A172 (cell line): ENCODE measurements at places on chromosomes 4 and X. TPM values are rescaled to one million over a fixed set of nuclear protein-coding genes. Genes with fewer than 3 reads are reported as not detected.
A peak's percentile ranks its signal among the peaks of the same experiment; 100 is the strongest.

The EREG gene
- total RNA-seq: 0.02 TPM in 1 of 2 replicates, not detected in the other

The PABPC1L2B gene
- not detected in 2 replicates for total RNA-seq

The EPHA5 gene
- total RNA-seq: not detected in 2 replicates

The NHS gene
- total RNA-seq: 3.0 and 3.1 TPM in 2 replicates

DNA sequence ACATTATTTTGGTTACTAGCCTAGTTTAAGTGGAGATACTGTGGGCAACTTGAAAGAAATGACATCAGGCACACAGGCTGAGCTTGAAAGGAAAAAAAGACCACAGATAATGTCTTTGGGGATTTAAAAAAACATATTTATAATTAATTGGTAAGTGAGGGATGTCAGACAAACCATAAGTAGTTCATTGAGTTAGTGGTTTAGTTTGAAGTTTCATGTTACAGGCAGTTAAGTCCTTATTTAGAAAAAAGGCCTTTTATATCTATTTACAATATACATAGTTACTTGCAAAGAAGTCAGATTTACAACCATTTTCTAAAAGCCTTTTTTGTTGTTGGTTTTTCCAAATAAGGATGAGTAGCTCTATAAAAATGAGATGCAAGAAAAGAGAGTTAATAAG lies 89.2 kb downstream of the CDS1 start:
- no peak for DNase-seq

The PITX2 gene
- total RNA-seq: 13.5 and 18.3 TPM in 2 replicates

DNA sequence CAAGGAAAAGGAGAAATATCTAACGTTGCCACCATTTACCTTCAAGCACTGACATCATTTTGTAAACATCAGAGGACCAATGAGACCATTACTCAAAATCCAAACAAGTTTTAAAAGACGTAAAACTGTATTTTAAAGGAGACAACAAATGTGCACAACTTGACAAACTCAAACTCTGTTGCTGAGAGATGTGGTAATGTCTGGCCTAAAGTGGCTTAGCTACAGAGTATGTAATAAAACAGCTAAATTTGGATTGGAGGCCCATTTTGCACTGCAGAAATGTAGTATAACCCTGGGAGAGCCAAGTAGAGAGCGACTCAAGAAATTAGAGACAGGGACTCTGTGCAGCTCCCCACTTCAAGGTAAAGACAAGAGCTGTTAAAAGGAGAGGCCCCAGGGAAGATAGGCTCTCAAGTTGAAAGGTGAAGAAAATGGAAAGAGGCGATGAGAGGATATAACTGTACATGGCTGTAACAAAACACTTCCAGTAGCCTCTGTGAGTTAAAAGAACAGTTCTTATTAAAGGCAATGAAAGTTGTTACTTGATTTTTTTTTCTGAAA lies 20.3 kb downstream of the UNC5C start:
- DNase-seq: no peak

- DNase-seq: no peak
Observed at GRCh38 chr4:64341711-64342110, 67.5 kb downstream of the TECRL start.

- DNase-seq: no peak
Observed at GRCh38 chr4:71195924-71196323, 142.9 kb upstream of the SLC4A4 start.

The RHOH gene
- total RNA-seq: not detected in 2 replicates

DNA sequence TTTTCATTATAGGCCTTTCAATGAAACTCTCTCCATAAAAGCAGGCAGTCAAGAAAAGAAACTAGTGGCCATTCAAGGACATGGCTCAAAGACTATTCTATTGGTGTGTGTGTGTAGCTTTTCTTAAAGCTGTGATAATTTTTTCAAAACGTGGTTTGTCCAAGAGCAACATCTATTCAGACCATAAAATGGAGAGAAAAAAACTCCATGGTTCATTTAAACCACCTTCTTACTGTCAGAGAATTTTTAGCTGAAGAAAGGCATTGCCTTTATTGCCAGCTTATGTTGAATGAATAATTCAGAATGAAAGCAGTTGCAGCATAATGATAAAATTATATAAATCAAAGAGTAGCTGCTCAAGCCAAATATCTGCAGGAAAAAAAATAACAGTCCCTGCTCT lies 325.5 kb downstream of the PCDH18 start:
- DNase-seq: no peak

DNA sequence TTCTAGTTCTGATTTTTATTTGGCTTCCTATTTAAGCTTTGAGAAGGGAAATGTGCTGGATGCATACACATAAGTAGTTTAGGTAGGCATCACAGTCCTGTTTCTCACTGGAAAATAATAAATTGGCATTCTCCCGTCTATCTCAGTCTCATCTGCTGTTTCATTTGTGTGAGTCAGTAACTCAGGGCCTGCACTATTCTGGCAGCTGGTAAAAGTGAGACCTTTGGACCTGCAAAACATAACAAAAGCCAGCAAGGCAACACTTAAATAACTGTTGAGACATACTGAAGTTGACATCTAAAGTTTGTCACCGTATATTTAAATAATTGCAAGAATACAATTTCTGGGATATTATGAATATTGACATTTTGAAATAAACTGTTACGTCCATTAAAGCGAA lies 8.6 kb upstream of the UBQLN2 start:
- DNase-seq: no peak

GRCh38 chrX:49992853-49993252 lies 70.5 kb downstream of the CLCN5 start:
- DNase-seq: no peak

The SMIM31 gene
- total RNA-seq: not detected in 2 replicates

DNA sequence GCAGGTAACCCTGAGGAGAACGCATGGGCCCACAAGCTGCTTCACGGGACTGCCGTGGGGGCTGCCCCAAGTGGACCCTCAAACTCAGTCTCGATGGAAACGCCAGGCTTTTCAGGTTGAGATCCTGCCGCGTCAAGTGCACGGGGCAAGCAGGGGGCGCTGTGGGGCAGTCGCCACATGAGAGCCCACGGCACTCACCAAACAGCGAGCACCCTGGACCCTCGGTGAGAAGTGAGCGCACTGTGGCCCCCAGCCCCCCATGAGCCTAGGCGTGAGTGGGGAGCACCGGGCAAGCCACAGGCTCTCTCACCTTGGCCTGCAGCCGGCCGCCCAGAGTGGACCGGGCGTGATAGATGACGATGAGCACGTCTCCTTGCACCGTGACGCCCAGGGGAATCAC lies 50.9 kb upstream of the CPLX1 start:
- no peak for DNase-seq

- peak; percentile 87 for DNase-seq
Observed at GRCh38 chr4:33715841-33716395, 2528.4 kb downstream of the ARAP2 start.

GRCh38 chr4:24519649-24520048 lies 64.7 kb downstream of the DHX15 start:
- DNase-seq: no peak

The ATP1B4 gene
- not detected in 2 replicates for total RNA-seq

DNA sequence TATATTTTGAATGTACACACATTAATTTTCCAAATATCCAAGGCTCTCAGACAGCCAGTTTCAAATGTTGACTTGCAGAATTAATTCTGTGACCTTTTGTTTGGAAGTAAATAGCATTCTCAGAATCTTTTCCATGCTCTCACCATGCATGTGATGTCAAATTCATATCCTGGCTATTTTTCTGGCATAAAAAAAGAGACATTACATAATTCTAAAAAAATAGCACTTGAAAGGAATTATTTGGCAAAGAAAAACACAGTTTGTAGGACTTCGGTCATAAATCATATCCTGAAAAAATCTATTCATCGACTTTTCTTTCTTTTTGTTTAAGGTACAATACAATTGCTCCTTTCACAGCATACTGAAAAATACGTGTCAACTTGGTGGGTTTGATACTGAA lies 111.2 kb downstream of the GLRA3 start:
- no peak for DNase-seq

The PPP3CA gene
- total RNA-seq: 40.6 and 48.0 TPM in 2 replicates

The PNCK gene
- 0.48 and 2.7 TPM in 2 replicates for total RNA-seq
